Kidney glomerular epithelial cell (primary cell): ENCODE measurements at places on chromosomes 12 and 14.

DNA sequence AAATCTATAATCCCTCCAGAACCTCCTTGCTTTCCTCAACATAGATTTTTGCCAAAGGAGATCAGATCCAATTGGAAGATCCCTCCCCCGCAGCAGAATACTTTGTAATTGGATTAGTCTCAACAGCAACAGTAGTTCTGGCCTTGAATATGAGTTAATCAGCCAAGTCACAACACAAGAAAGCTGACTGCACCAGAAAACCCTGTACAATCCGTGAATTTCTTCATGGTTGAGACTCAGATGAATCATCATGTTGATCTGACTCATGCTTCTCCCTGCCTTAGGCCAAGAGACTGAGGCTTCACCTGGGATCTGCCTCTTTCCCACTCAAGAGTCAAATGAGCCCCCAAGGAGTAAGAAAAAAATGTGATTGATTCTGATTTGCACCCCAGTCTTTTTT is 3.0 kb upstream of the METTL17 start:
- DNase-seq: peak; percentile 89

DNA sequence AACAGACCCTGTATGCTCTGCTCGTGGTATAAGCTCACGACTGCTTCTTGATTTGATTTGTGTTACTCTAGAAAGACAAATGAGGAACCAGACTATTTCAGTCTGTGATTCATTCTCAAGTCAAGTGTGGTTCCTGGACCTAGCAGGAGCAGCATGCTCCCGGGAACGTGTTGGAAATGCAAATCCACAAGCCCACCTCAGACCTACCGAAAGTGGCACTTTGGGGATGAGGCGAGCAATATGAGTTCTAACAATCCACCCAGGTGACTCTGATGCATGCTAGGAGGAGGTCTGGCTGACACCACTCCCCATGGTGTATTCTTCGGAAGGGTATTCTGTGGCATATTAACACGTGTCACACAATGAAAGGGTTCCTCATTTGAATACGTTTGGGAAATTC is 59.5 kb upstream of the TMX1 start:
- DNase-seq: no peak

GRCh38 chr12:1972856-1973317 is 31.4 kb downstream of the DCP1B start:
- peak; percentile 57 for DNase-seq

- peak; percentile 74 for DNase-seq
Measured at GRCh38 chr12:132327336-132328171, 1.8 kb downstream of the GALNT9 start.

GRCh38 chr14:97490521-97491070 is 693.4 kb downstream of the VRK1 start:
- no peak for DNase-seq

DNA sequence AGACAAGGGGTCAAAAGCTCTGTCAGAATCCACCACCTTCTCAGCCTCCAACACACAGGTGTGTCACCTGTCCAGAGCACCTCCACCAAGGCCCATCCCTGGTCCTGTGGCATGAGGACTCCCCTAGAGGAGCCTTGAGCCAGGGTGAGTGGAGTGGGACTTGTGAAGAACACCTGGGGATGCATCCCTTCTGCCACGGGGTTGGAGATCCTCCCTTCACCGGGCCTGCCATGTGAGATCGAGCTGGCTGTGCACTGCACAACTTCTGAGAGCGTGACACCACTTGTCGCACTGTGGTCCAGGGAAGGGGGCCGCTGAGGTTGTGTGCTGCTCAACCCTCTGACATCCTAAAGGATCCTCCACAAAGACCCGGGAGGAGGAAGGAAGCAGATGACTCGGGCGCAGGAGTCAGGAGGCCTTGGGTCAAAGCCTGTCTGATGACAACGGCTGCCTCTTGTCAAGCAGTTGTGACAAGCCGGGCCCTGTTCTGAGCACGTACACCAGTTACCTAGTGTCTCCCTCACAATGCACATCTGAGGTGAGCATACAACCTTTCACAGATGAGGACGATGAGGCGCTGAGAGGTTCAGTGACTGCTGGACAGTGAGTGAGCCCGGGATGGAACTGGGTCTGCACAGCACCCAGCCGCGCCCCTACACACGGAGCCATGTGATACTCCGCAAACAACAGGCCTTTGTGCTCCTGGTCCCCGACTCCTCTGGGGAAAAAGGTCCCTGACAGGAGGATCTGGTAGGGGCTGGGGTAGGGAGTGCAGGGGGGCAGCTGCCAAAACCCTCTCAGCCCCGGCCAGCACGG is 35.6 kb downstream of the CHGA start:
- DNase-seq: no peak

- no peak for DNase-seq
Measured at GRCh38 chr14:102554821-102555819, 37.3 kb upstream of the RCOR1 start.

DNA sequence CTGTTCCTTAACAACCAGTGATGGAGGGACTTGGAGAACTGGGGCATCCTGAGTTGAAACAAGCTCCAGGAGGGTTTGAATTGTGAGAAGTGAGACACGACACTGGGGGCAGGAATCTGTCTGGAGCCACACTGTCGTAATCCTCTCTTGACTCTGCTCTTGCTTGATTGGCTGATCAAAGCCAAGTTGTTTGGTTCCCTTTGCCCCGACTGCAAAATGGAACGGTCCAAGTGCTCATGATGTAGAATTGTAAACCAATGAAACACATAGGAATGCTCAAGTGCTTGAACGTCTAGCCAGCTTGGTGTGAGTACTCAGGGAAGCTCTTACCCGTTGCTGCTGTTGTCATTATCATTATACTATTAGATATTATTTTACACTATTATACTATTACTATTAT is 98.1 kb downstream of the TMEM132C start:
- no peak for DNase-seq

DNA sequence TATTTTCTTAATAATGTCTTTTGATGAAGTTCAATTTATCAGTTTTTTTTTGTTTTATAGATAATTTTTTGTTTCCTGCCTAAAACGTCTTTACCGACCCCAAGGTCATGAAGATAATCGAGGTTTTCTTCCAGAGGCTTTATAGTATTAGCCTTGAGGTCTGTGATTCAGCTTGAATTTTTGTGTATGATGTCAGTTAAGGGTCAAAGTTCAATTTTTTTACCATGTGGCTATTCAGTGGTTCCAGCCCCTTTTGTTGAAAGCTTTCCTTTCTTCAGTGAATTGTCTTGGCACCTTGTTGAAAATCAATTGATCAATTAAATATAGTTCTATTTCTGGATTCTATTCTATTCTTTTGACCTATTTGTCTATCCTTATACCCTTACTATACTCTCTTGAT is 3.2 kb upstream of the MGST1 start:
- no peak for DNase-seq

- no peak for DNase-seq
Measured at GRCh38 chr12:50240792-50241114, 42.6 kb downstream of the LIMA1 start.

DNA sequence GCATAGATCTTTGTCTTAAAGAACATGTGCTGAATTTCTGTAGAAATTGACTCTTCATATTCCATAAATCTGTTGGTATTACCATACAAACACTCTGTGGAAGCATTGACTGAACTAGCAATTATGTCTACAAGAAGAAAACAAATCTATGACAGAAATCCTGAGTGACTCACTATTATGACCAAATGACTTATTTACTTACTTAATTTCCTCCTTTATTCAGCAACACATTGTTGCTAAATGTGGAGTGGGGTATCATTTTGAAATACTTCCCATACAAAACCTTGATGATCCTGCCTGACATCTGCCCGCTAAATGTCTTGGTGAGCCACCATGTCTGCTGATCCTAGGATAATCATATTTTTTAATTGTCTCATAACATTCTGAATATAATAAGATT is 99.1 kb upstream of the SLCO1C1 start:
- DNase-seq: no peak

- DNase-seq: peak; percentile 60
Measured at GRCh38 chr14:35215110-35215813, 76.9 kb upstream of the PSMA6 start.

- DNase-seq: no peak
Measured at GRCh38 chr12:66279123-66279712, 23.1 kb upstream of the HELB start.

DNA sequence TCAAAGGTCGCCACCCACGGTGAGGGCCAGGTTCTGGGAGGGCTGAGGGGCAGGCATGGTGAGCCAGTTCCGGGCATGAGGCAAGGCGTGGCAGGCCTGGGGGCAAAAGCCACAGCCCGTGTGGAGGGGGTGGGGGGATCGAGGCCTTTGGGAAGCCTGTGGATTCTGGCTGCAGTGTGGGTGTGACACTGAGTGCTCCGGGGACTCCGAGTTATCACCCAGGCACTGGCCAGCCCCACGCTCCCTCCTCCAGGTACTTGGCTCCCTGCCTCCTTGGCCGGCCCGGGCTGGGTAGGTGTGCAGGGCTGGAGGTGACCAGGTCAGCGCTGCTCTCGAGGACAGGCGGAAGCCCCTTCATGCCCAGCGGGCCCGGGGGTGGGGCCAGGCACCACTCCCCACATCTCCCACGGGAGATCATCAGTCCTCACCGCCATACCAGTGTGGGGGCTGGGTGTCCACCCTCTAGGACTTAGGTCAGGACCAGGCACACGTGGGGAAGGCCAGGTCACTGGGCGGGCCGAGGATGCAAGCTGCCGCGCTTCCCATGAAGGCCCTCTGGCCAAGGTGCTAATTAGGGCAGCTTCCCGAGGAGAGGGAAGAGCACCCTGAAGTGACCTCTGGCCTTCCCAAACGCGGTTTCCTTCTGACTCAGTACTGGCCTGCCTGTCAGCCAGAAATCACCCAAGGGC is 34.1 kb upstream of the TDRD9 start:
- DNase-seq: no peak

GRCh38 chr12:39912211-39912980 is 193.5 kb downstream of the SLC2A13 start:
- DNase-seq: no peak

- DNase-seq: no peak
Measured at GRCh38 chr14:72849222-72849621, 44.7 kb downstream of the DPF3 start.

DNA sequence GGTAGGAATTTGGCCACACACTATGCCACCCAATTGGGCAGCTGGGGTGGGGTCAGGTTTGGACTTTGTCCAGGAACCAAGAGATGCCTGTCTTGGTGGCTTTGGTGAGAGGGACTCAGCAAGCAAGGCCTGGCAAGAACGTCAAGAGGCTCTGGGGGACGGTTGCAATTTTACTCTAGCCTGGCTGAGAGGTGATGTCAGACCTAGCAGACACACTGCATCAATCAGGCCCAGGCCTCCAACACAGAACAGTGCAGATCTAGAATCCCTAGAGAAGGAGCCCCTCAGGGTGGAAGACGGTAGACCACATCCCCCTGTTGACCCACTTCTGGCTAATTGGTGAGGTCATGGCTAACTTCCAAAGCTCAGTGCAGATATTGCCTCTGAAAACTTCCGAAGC is 1.6 kb upstream of the UNC119B start:
- DNase-seq: no peak

GRCh38 chr12:123761841-123762714 is at the start of gene DNAH10:
Gene DNAH10 (plus strand): TSS chr12:123762301. CDS start chr12:123762337, 36 bp downstream.
- no peak for DNase-seq

GRCh38 chr12:116534311-116535121 is 24.7 kb upstream of the MAP1LC3B2 start:
- no peak for DNase-seq

DNA sequence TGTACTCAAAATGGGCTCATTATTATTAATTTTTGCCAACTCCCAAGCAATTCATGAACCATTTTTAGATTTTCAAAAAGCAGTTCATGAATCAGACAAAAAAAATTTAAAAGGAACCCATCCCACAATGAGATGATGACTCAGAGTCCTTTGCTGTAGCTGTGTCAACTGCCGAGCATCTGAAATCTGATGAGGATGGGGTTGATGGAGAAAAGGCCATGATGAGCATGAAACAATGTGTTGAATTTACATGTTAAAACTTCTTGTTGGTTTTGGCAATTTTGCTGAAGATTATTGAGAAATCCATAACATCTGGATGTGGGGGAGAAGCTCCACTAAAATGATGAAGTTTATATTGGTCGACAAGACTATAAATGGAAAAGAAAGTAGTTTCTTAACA is 378.0 kb downstream of the FOXG1 start:
- DNase-seq: no peak

DNA sequence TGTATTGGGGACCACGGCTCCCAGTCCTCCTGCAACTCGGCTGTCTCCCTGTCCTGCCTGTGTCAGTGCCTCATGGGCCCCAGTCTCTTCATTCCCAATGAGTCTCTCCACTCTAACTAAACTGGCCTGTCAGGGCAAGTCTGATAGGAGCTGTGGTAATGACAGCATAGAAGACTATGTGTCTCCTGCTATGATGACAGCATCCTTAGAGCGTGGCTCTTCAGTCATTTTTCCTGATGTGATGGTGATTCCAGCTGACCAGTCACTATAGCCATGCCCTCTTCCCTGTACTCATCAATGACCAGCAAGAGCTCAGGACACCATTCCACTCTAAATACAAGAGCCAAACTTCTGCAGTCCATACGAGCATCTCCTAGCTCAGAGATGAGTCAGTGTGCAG is 339.8 kb downstream of the PCNX1 start:
- no peak for DNase-seq

DNA sequence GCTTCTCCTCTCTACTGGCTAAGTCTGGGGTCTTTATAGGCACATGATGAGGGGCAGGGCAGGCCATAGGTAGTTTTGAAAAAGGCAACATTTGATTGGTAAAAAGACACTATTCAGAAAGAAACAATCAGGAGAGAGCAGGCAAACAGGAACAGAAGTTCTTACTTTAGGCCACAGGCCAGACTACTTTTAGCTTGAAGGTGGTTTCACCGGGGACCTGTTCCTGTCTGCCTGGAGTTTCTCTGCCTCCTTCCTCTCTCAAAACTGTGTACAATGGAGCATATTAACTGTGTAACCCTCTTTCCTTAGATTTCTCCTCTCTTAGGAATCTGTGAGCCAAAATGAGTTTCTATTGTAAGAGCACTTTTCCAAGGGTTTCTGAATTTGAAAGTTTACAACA is 167.9 kb upstream of the AVPR1A start:
- no peak for DNase-seq

DNA sequence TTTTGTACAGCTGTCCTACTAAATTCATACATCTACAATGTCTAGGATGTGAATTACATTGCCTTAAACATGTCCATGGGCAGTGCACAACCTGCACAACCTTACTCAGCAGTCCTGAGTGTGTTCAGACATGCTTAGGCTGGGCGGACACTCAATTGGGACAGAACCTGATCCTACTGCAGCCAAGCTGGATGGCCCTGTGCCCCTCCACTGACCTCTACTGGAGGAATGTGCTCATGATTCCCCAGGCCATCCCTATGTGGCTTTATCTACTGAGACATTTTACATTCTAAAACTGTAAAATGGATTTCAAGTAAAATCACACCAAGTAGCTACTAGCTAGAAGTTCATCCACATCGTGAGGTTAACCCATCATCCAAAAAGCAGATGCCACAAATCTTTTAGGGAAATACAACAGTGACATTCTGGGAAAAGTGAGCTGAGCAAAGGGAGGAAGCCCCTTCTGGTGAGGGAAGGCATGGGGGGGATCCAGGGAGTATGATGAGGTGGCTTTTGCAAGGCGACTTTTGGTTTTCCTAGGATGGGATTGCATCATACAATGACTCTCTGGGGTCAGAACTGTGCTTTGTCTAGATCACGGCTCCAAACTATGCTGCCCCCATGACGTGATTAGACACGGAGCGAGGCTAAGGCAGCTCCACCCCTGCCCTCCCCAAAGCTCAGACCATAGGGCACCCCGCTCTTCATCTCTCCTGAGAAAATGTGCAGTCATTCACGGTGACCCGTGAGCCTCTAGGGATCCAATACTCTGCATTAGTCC is 911.7 kb upstream of the TMEM132C start:
- DNase-seq: no peak

- DNase-seq: no peak
Measured at GRCh38 chr12:49548481-49548821, 9.6 kb downstream of the KCNH3 start.

GRCh38 chr12:107670999-107671643 is 14.5 kb upstream of the PWP1 start:
- DNase-seq: no peak
